DMS53 (cell line): ENCODE measurements at places on chromosomes 2 and 18.

DNA sequence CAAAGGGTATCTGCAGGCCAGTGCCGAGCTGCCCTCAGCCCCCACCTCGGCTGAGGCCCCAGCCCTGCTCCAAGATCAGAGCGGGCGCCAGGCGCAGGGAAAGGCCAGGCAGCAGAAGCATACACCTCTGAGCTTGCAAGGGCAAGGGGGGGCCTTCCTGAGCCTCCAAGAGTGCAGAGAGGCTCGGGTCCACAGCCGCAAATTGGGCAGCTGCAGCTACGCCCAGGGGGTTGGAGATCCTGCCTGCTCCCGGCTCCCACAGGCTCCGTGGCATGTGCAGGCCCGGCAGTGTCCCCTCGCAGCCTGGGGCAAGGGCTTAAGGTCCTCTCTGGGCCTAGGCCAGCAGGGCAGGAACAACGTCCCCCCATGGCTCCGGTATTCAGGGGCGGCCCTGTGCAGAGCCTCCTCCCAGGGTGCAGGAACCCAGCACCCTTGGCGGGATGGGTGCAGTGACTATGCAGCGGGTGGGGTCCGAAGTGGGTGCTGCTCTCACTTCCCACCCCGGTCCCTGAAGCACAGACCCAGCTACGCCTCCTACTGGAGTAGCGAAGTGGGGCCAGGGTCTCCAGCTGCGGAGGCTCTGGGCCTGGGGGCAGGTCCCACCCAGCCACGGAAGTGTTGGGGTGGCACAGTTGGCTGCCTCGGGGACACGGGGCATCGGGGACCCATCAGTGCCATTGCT lies 120.2 kb upstream of the TMEFF2 start:
- no peak for DNase-seq

DNA sequence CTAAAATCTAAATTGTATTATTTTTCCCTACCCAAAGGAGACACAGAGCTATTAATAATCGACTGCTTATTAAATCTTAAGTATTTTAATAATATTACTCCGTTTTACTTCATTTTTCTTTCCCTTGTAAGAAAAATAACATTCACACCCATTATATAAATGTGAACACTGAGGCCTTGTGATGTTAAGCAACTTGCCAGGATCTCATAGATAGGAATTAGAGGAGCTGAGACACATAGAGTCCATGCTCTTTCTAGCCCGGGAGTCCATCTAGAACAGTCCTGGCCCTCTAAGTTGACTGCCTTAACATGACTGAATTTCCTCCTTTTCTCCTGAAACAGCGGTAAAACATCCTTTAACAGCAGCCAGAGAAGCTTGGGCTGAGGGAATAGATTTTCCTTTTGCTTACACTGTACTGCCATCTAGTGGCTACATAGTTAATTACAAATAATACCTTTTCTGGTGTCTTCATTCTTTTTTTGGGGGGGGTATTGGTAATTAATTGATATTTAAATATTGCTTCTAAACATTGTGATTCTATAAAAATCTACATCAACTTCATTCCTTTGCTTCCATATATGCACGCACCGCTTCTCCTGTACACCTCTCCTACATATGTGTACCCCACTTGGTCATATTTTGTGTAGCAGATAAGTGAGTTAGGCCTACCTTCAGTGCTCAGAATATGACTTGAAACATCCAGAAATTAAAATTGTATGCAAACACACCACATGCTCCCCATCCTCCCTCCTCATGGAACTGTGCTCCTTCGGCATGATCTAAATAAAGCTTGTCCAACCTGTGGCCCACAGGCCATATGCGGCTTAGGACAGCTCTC lies 125.8 kb upstream of the HNMT start:
- peak; percentile 53 for DNase-seq

DNA sequence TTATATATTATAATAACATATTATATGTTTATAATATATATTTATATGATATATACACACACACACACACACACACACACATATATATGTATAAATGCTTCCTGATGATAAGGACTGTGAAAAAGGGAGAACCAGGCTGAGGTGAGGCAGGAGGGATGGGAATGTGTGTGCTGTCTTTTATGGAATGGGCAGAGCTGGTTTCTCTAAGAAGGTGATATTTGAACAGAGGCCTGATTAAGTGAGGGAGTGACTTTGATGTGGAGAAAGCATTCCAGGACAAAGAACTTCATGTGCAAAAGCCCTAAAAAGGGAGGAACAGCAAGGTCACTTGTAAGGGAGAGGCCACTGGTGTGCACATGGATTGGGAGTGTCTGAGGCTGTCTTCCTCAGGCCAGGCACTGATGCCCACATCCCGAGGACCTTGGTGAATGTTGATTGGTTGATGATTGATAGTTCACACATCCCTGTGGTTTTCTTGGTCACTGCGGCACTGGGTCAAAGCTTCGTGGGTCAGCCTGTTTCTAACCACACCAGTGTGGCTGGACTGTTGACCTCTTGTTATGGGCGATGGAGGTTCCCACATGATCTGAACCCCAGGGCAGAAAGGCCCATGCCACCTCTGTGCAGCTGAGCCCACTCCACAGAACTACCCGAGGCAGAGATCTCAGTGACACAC lies 196.9 kb downstream of the MYCN start:
- DNase-seq: no peak

- DNase-seq: no peak
Observed at GRCh38 chr2:134020608-134021007, 233.3 kb upstream of the MGAT5 start.

DNA sequence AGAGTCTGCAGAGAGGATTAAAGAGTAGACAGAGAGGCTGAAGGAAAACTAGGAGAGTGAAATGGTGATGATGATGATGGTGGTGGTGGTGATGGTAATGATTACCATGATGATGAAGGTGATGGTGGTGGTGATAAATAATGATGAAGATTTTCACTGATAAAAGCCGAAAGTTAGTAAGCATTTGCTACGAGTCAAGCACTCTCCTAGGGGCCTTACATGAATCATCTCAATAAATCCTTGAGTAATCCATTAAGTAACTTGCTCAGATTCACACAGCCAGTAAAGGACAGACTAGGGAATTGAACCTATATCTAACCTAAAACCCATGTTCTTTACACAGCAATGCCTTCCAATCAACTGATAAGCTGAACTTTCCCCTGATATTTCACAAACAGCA lies 106.7 kb upstream of the PGAP1 start:
- no peak for DNase-seq

- no peak for DNase-seq
Observed at GRCh38 chr18:37783771-37784170, 218.2 kb upstream of the CELF4 start.

GRCh38 chr2:129861666-129862288 lies 117.7 kb upstream of the RAB6C start:
- no peak for DNase-seq
